ENCODE measurements at places on chromosomes 4 and X.

GRCh38 chr4:10083331-10083771 is 33.2 kb downstream of the WDR1 start:
- DNase-seq = peak; percentile 47

- DNase-seq = no peak
These were observed 95.6 kb upstream of the UNC5C start for GRCh38 chr4:95644417-95644816.

GRCh38 chr4:44448521-44449461 is at the start of gene KCTD8:
TSS of gene KCTD8 (minus strand) at chr4:44448809.
- DNase-seq = peak; percentile 77

- DNase-seq = no peak
These were observed 6.0 kb downstream of the EREG start for GRCh38 chr4:74370912-74371311.

- no peak for DNase-seq
These were observed 10.8 kb upstream of the PITX2 start for GRCh38 chr4:110633358-110634341.
